Astrocyte of the cerebellum (primary cell): ENCODE measurements at places on chromosomes 1 and 21.
A peak's percentile ranks its signal among the peaks of the same experiment; 100 is the strongest.

- DNase-seq, result no peak
These were observed 100.8 kb upstream of the C1orf174 start for GRCh38 chr1:4000811-4001251.

GRCh38 chr1:218348628-218349071 lies 3.5 kb downstream of the TGFB2 start:
- no peak for DNase-seq

GRCh38 chr1:85406887-85407533 lies 57.9 kb downstream of the DDAH1 start:
- peak; percentile 96 for DNase-seq

DNA sequence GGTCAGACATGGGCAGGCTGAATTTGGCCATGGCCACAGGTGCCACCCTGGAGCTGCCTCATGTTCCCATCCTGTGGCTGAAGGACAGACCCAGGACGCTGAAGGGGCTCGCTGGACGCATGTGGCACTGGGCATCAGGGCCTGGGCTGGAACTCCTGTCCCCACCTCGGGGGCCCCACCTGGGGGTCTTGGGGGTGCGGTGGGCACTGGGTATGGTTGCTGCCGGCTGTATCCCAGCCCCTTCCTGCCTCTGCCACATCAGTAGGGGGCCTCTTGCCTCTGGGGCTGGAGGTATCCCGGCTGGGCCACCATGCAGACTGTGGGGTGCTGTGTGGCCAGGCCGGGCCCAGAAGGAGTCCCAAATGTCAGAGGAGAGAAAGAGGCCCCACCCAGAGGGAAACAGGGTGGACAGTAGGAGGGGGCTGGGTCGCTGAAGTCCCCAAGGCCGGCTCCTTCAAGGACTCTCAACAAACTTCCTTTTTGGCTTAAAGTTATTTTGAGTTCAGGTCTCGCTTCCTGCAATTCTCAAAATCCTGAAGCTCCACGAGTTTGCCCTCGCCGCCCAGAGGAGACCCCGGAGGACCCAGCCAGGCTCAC lies 78.7 kb downstream of the SIK1 start:
- DNase-seq, result no peak

- peak; percentile 85 for DNase-seq
These were observed 77.4 kb upstream of the BACH1 start for GRCh38 chr21:29221253-29221744.

- no peak for DNase-seq
These were observed 39.5 kb downstream of the TMEM51 start for GRCh38 chr1:15192916-15193550.

- no peak for DNase-seq
These were observed 43.9 kb downstream of the DUSP10 start for GRCh38 chr1:221697923-221698425.

DNA sequence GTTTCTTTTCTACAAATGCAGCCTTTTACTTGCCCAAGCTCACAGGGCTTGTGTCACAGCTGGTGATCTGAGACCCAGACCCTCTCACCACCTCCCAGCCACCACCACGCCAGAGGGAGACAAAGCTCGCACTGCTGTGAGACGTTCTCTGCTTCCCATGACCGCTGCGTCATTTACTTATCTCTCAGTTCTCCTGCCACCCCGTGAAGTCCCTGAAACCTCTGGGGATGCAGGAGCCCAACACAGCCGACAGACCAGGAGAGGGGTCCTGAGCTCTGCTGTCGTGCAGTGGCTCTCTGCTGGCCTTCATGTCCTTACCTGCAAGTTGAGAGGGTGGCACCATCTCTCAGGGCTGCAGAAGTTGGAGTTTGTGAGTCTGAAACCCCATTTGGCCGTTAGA lies 77.7 kb downstream of the SLC16A1 start:
- DNase-seq, result no peak

- DNase-seq, result no peak
These were observed 11.8 kb downstream of the RTCA start for GRCh38 chr1:100277866-100278265.

DNA sequence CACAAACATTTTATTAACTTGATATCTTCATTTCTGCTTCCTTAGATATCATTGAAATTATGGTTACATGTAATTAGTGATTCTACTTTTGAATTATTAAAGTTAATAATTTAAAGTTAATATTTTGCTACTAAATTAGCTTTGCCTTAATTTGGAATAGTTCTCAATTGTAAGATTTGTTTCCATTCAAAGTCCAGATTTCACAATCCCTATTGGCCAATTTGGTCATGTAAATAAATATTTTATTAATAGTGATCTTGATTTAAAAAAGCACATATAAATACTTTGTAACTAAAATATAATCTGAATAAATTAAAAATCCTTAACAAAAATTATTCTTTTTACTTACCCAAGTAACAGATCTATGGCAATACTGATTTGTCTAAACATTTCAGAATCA lies 1558.6 kb downstream of the NCAM2 start:
- DNase-seq, result no peak

- DNase-seq, result no peak
These were observed 19.1 kb downstream of the SRSF4 start for GRCh38 chr1:29162476-29163138.

- peak; percentile 67 for DNase-seq
These were observed 82.3 kb downstream of the ITPKB start for GRCh38 chr1:226656601-226657277.

DNA sequence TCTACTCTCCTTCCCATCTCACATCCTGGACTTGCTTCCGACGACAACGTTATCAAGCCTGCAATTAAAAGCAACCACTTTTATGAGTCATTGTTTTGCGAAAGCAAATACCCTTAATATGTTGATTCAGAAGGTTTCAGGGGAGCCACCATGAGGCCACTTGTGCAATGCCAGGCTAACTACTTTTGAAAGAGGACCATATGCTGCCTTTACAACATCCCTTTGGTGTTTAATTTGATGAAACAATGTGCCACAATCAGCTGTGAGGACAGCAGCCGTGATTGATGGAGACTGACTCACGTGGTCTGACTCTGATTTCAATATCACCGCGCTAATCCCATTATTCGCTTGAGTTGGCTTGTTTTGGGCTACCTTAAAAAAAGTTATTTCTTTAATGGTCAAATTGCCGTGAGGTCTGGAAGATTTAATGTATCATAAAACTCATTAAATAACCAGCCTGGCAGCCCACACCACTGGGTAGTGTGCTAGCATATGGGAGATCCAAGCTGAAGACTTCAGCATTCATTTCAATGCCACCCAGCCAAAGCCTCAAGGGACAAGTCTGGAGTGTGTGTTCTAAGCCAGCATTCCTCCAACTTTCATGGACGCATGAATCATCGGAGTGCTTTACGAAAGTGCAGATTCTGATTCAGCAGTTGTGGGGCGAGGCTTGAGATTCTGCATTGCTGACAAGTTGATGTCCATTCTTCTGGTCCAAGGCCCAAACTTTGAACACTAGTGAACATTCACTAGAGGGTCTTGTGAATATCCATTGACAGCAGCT lies 73.3 kb upstream of the PAXBP1 start:
- no peak for DNase-seq

DNA sequence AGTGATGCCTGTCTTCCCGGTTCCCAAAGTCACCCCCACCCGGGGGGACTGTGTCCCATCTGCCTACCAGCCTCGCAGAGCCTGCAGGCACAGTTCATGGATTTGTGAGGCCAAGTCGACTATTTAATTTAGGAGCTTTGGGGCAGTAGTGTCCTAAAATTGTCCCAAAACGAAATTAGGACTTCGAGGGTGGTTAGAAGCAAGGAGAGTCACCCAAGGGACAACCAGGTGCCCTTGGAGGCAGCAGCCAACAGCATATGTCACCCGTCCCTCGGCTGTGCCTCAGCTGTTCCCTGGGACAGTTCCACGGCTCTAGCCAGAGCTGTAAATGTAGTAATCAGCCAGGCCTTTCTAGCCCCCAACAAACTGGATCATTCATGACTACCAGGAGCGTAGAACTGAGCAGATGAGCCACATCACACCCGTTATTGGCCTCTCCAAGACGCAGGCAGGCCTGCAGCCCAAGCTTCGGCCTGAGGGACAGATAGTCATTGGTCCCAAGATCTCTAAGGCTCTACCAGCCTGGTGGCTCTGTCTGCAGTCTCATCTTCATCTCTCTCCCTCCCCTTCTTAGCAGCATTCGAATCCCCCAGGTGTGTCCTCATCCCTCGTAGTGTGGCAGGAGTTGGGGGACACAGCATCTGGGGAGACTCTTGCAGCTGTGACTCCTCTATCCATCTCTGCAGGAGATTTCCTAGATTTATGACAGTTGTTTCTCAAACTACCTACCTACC lies 2.9 kb downstream of the PAX7 start:
- DNase-seq, result no peak

DNA sequence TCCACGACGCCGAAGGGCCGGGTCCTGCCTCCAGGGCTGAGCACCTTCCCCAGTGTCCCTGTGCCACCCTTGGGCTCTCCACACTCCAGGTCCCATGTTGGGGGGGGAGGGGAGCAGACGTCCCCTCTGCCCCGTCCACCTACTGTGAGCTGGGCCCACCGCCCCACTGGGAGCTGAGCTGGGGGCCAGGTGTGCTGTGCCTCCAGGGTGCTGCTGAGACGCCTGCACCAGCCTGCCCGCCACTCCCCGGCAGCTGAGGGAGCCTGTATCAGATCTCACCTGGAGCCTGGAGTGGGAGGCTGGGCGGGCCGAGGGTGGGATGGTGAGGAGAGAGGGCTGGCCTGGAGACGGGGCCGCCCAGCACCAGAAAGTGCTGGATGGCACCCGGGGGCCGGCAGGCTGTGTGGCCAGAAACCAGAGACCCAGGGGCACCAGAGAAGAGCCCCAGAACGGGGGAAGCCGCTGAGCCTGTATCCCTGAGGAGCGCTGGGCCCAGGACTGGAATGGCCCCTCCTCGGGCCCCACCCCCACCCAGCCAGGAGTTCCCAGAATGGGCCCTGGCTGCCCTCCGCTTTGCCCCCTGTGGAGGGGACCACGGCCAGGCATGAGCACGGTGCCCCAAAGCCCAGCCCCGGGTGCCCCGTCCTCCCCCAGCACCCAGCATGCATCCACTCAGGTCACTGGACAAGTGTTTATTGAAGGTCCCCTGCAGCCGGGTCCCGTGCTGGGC lies 3.4 kb downstream of the TNFRSF18 start:
- no peak for DNase-seq
